Amygdala (tissue), 56 donors: ENCODE measurements at places on chromosomes 7 and 10.

DNA sequence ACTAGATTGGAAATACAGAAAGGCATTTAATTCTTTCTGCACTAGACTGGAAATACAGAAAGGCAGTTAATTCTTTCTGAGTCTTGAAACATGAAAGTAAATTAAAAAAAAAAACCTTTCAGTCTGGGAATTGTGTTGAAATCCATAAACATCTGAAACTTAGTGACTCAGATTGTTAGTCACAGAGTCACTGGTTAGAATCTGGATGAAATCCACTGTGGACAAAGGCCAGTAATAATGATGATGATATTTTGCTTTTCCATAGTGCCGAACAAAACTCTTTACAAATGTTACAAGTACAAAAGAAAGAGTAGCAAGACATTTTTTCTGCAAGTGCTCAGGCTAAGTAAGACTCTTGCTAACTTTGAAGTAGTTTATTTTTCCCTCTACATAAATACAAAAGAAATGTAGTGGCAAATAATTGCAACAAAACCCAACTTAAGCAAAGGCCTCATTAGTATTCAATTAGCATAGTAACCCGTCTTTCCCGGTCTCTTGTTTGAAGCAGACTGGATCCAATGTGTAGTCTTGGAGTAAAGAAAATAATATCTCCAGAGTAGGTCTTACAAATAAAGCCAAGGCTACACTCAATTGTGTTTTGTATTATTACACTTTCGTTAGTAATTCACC lies 5.8 kb upstream of the PRTFDC1 start:
- DNase-seq = no peak

GRCh38 chr10:110912374-110912773 lies 6.6 kb downstream of the BBIP1 start:
- DNase-seq = no peak

DNA sequence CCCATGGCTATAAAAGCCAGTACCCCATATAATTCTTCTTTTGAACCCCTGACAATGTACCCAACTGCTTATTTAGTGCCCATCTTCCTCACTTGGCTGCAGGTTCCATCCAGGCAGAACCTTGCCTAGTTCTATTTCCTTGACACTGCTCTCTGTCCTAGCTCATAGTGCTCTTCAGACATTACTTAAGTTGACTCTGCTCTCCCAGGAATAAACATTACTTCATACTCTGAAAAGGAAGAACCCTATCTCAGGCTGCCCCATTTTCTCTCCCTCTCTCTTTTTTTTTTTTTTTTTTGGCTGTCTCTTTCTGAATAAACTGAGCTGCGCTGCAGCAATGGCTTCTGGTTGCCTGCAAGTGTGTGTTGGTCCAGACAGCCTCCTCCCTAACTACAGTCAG lies 21.0 kb downstream of the ACTA2 start:
- DNase-seq = no peak

GRCh38 chr7:134771889-134772288 lies 7.5 kb upstream of the CALD1 start:
- DNase-seq = no peak

- no peak for DNase-seq
Measured at GRCh38 chr7:149007611-149008010, 20.7 kb downstream of the PDIA4 start.

- DNase-seq = no peak
Measured at GRCh38 chr7:38169847-38170246, 8.2 kb upstream of the STARD3NL start.

GRCh38 chr10:46518028-46518725 lies 38.3 kb downstream of the GPRIN2 start:
- no peak for DNase-seq

GRCh38 chr10:86663046-86663345 lies 5.3 kb upstream of the LDB3 start:
- no peak for DNase-seq

- DNase-seq = peak; percentile 47
Measured at GRCh38 chr7:23531050-23531793, 559 bp downstream of the TRA2A start.

DNA sequence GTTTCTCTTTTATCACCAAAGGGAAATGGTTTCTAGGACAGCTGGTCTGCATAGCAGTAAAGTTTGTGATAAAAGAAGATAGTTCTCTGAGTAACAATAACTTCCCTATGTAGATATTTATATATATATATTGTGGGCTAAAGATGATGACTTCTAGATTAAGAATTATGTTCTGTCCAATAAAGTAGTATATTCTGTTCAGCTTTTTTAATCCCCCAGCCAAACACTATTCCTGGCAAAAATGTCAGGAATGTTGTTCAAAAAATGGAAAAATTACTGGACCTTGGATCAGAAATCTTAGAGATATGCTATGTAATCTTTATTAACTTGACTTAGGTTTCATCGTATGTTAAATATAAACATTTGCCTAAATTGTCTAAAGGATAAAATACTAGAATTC lies 136.3 kb upstream of the GNAI1 start:
- no peak for DNase-seq

GRCh38 chr7:128931965-128932861 lies 5.5 kb upstream of the IRF5 start:
- DNase-seq = no peak

- peak; percentile 48 for DNase-seq
Measured at GRCh38 chr7:37448011-37448635, 541 bp downstream of the ELMO1 start.

DNA sequence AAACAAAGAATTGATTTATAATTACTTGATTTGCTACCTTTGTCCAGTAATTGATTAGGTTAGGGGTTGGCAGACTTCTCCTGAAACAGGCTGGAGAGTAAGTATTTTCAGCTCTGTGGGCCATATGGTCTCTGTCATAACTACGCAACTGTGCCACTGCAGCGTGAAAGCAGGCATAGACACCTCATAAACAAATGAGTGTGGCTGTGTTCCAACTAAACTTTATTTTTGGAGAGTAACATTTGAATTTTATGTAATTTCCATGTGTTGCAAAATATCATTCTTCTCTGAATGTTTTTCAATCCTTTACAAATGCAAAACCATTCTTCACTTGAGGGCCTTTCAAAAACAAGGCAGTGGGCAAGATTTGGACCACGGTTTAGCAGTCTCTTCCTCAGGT lies 76.9 kb downstream of the GALNT17 start:
- no peak for DNase-seq

- no peak for DNase-seq
Measured at GRCh38 chr10:15084502-15084922, 4.1 kb downstream of the ACBD7 start.

DNA sequence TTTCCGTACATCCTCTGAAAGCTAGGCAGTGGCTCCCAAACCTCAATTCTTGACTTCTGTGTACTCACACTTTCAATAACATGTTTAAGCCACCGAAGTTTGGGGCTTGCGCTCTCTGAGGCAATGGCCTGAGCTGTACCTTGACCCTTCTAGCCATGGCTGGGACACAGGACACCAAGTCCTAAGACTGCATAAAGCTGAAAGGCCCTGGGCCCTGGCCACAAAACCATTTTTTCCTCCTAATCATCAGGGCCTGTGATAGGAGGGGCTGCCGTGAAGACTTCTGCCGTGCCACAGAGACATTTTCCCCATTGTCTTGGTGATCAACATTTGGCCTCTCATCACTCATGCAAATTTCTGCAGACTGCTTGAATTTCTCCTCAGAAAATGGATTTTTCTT lies 216.5 kb upstream of the TEX47 start:
- DNase-seq = no peak

- no peak for DNase-seq
Measured at GRCh38 chr7:120834726-120835125, 23.2 kb downstream of the TSPAN12 start.

GRCh38 chr7:46109437-46109836 lies 188.4 kb upstream of the IGFBP3 start:
- DNase-seq = no peak

- DNase-seq = no peak
Measured at GRCh38 chr7:140060243-140060630, 2.5 kb downstream of the PARP12 start.

- DNase-seq = no peak
Measured at GRCh38 chr7:30984359-30985107, 20.8 kb downstream of the GHRHR start.

DNA sequence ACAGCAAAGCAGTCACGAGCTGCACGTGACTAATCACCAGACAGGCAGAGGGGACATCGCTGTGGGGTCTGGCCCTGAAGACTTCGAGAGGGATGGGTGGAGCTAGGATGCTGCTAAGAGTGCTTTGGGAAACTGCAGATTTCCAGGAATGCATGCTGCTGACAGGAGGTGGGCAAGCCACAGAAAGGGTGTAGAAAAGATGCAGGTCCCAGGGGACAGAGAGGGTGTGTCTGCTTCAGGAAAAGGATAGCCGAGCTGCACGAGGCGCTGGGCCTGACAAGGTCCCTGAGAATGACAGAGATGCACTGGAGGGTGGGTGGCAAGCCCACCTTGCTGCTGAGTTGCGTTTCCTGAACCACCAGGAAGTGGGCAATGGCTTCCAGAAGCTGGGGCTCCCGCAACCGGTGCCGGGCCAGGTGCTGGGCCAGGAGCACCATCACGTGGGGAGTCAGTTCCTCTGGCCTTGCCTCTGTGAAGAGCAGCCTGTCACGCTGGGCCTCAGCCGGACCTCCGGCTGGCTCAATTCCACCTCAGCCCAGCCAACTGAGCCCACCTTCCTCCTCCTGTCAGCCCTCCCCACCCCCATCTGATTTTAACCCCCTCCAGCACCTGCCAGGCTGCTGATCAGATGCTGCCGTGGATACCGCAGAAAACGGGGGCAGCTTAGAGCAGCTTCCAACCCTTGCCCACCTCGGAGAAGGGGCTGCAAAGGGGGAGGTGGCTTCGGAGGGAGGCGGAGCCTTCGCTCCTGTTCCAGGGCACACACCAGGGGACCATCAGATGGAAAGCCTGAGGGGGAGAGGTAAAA lies 2.2 kb downstream of the FASTK start:
- DNase-seq = no peak

- DNase-seq = no peak
Measured at GRCh38 chr7:99390941-99391602, 16.5 kb downstream of the ARPC1B start.

- DNase-seq = no peak
Measured at GRCh38 chr10:119362122-119362521, 154.8 kb downstream of the GRK5 start.

GRCh38 chr10:112475575-112476218 lies 28.7 kb downstream of the VTI1A start:
- DNase-seq = no peak

- no peak for DNase-seq
Measured at GRCh38 chr10:124597846-124598165, 136.2 kb downstream of the LHPP start.

GRCh38 chr7:6448943-6449543 lies 1.3 kb upstream of the DAGLB start:
- no peak for DNase-seq

DNA sequence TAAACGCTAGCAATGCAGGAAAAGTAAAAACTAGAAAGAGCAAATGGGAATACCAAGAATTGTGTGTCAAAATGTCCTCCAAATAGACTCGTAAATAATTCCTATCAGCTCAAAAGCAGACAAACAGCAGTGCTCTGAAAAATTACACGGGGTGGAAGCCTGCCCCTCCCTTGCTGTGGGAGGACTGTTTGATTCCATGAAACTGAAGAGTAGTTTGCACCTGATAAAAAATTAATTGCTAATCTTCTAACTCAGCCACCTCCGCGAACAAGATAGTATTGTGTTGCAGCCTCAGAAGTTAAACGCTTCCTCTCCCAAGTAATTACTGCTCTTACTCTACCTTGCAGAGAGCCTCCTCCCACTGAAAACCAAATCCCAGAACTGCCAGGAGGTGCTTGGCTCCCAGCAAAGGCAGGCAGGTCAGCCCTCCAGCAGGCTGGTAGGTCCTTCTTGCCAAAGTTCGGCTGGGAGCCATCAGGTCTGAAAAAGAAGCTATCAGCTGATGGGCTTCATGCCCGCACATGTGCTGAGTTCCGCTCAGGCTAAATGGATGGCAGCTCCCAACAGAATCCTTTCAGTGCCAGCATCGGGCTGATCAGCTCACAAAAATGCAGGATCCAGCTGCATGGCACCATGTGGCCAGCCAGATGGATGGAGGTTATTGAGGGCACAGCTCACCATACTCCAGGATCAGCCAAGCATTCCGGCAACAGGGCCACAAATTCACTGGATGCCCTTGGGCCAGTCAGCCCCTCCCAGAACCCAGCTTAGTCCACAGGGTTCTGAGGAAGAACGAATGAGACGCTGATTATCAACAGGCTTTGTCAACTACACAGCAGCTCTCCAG lies 37.1 kb downstream of the MAD1L1 start:
- DNase-seq = peak; percentile 27

GRCh38 chr10:30823651-30824050 lies 194.1 kb upstream of the LYZL2 start:
- no peak for DNase-seq

DNA sequence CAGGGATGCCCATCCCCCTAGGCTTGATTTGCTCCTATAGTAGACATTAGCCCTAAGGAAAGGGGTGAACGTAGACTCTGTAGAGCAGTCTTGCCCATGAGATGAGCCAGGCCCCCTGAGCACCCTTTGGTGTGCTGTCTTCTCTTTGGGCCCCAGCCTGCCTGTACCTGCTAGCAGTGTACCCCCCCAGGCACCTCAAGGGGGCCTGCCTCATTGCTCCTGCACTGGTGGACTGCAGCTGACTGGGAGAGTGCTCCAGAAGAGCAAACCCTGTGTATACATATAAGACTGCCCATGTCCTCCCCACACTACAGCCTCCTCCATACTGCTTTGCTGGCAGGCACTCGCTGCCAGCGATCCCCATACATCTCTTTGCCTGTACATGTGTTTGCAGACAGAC lies 206.7 kb downstream of the PCDH15 start:
- no peak for DNase-seq

DNA sequence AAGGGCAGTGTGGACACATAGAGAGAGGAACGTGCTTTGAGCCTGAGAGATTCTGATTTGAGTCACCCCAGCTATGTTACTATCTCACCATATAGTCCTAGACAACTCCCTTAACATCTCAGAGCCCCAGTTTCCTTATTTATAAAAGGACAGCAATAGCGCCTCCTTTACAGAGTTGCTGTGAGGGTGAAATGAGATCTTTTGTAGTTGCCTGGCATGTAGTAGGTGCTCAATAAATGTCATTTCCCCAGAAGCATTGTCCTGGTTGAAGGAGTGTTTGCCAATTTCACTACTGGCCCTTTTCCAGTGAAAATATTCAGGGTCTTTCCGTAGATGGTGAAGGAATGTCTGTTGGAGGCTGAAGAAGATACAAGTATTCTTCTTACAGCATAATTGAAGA lies 51.3 kb upstream of the FAM180A start:
- DNase-seq = no peak

GRCh38 chr7:137204246-137204645 lies 139.3 kb downstream of the PTN start:
- DNase-seq = no peak
